ENCODE measurements at places on chromosomes 5 and 9.

DNA sequence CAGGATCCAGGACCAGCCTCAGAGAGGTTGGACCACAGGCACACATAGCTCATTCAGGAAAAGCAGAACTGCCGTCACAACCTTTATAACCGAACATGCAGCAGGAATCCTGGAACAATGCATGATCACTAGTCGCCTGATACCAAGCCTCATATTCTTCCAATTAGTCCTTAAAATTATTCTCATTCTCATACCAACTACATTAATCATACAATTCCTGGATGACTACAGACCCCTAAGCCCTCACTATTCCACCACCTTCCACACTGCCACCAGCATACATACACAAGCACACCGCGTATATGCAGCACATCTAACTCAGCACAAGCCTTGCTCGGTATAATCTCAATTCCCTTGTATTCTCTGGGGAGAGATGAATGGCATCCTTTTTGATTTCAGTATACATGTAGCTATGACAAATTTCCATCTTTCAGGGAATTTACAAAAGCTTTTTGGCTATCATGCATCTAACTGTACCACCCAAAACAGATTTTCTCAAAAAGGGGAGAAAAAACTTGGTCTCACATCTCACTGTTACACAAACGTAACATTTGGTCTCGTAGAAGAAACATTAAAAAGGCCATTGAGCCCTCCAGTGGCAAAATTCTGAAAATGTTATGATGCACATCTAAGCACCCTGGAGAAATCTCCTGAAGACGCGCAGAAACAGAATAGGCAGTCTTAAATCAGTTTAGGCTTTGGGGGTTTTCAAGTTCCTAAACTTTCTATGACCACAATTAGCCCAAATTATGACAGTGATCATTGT, 46.2 kb downstream of the MCTP1 start:
- no peak for DNase-seq

DNA sequence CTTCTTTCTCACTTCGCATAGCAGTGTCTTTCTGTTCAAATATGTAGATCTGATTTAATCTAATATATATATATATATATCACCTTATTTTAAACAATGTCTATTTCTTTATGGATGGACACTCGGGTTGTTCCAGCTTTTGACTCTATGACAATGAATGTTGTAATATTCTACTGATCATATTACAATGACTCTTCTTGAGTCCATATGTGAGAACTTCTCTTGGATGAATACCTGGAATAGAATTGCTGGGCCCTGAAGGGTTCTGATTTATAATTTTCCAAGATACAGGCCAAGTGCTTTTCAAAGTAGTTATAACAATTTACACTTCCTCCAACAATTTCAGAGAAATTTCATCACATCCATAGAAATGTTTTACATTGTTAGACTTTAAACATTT, 28.8 kb downstream of the NTRK2 start:
- no peak for DNase-seq

DNA sequence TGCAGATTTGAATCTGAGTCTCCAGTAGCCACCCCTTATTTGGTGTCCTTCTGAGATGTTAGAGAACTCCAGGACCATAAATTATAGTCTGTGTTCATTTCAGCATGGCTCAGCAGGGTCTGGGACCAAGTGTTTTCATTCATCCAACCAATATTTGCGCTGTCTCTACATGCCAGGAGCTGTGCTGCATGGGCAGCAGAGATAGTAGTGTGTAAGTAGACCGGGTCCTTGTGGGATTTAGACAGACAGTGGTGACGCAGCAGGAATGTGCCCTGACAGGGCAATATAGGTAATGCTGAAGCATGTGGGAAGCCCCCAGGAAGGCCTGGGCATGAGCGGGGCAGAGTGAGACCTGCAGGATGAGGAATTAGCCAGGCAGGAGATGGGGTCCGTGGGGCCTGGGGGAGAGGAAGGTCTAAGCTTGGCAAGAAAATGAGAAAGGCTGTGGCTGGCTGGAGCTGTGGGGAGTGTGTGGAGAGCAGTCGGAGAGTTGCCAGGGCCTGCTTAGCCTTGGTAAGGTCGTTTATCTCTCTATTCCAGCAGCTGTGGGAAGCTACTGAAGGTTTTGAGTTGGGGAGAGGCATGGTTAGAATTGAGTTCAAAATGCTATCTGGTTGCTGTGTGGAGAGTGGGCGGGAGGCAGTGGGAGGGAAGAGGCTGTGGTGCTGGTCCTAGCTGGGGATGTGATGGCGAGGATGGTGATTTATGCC, 16.8 kb downstream of the STXBP1 start:
- no peak for DNase-seq

DNA sequence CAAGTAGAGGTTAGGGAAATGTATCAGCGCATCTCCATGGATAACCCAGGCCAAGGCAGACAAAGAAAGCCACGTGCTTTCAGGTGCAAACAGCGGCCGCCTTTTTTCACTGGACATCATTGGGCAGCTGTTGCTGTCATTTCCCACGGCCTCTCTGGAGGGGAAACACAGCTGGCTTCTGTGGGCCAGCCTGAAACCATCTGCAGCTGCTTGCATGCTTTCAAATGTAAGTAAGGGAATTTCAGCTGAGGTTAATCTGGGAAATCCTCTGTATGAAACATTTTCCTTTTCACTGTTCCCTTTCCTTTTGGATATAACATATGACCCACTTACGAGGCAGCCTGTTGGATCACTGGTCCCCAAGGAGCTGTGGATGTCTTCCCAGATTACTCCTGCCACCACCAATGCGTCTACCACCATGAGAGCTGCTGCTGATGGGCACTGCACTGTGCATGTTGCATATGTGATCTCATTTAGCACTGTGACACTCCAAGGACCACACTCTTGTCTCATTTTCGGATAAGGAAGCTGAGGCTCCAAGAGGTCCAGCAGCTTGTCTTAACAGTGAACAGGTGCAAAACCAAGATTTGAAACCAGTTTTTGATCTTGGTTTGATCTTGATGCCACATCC, 106.3 kb downstream of the C9orf152 start:
- no peak for DNase-seq

GRCh38 chr5:156475182-156476157, 148.5 kb downstream of the SGCD start:
- DNase-seq = no peak

DNA sequence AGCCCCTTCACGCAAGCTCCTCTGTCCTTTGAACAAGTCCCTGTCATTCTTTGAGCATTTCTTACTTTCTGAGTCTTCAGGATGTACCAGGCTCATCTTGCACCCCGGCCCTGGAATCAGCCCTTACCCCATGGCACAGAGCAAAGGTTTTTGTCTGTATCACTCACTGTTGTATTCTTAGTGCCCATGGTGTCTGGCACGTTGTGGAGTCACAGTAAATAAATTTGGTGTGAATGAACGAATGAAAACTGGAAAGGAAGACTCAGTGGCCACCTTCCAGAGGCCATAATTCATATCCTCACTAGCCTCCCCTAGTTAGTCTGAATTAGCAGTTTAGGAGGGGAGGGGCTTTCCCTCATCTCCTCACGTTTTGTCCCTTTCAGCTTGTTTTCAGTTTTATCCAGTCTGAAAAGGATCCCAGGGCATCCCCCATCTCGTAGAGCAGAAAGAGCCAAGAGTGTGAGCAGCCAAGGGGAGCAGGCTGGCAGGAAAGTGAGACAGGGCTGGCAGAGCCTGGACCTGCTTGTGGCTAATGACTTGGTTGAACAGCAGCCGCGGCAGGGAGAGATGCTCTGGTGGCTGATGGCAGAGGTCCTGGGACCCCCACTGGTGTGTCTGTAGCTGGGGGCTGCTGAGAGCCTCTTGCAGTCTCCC, 42.7 kb downstream of the ZNF618 start:
- no peak for DNase-seq
